ENCODE measurements at places on chromosomes 12 and 14.

DNA sequence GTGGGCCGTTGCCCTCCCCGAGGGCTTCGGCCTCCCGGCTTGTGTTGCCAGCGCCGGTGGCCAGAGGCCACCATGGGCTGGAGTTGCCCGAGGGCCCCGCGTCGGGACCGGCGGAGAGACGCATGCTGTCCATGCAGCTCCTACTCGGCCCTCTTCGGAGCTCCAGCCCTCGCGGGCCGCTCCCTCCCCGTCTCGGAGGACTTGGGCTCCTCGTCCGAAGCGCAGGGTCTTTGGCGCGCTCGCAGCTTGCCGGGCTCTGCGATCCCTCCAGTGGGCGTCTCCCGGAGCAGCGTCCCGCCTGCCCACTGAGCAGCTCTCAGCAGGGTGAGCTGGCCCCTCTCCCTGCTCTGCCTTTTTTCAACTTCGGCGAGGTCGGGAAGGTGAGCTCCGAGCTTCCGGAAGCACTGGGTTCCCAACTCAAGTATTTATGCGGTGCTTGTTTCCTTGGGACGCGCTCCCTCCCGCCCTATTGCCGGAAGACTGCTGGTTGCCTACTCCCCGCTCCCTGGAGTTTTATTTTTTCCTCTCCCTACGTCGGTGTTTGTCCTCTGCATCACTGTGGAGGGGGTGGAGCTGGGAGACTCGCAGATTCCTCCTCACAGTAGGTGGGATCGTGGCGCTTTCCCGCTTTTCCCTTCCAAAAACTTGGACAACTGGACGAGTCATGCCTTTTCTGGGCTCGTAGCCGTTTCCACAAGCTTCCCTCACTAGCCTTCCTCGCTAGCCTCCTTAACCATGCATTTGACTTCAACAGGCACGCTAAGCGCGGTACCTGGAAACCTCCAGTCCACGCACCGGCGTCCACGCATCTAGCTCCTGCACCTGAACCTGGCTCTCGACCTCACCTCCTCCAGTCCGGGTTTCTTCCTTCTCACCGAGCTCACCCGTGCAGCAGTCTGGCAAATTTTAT lies at the start of gene AVPR1A:
TSS of gene AVPR1A (minus strand) at position 489 of the 910 bp plus-strand sequence. CDS start at position 124, 365 bp downstream.
- DNase-seq = no peak

- DNase-seq = peak; percentile 82
Measured at GRCh38 chr14:85024931-85025330, 505.0 kb upstream of the FLRT2 start.

GRCh38 chr14:67575684-67576083 lies 24.4 kb downstream of the PIGH start:
- no peak for DNase-seq

- DNase-seq = no peak
Measured at GRCh38 chr14:58631732-58632131, 6.0 kb upstream of the DACT1 start.

DNA sequence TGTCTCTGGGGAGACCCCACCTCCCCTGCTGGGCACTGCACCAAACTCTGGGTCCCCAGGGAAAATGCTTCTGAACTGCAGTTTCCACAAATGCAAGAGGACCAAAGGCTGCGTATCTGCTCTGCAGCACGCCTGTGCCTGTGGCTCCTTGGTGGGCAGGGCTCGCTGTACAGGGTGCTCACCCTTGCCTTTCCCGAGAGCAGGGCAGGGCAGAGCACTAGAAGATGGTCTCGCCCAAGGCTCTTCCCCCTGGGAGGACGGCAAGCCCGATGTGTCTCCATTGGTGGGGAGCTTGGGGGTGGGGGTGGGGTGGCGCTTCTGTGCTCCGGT lies 175.3 kb upstream of the RTL1 start:
- no peak for DNase-seq

DNA sequence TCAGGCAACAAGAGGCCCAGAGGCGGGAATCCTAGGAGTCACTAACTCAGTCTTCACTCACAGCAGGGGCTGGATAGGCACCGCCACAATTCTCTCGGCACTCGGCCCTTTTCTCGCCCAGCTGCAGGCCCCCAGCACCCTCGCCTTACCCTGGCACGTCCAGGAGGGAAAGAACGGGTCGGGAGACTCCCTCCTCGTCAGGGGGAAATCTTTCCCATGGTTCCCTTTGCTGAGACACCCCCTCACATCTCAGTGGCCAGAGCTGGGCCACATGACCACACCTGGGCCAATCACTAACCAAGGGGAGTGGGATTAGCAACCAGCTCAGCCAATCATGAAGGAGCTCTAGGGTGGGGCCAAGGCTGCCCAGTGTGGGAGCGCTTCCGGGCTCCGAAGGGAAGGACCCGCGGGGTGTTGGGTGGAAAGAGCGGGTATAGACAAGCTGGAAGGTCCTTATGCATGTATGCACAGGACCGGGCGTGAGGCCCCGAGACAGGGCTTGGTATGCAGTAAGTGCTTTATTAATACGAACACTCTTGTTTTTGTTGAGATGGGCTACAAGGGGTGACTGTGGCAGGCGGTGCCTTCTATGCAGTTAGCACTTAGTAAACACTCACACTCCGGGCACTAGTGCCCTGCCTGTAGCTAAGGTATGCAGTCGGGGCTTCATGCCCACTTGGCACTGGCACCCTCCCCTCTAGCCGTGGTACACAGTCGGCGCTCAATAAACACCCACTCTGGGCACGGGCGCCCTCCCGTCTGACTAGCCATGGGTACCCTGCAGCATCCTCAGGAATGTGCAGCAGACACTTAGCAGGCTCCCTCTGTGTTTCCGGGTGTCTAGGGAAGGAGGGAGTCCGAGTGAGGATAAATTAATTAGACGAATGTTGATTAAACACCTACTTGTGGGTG lies 40.3 kb downstream of the ADGRD1 start:
- no peak for DNase-seq

- no peak for DNase-seq
Measured at GRCh38 chr12:83958997-83959396, 953.6 kb downstream of the SLC6A15 start.

GRCh38 chr14:89672636-89673511 lies 255.8 kb upstream of the FOXN3 start:
- DNase-seq = peak; percentile 8

DNA sequence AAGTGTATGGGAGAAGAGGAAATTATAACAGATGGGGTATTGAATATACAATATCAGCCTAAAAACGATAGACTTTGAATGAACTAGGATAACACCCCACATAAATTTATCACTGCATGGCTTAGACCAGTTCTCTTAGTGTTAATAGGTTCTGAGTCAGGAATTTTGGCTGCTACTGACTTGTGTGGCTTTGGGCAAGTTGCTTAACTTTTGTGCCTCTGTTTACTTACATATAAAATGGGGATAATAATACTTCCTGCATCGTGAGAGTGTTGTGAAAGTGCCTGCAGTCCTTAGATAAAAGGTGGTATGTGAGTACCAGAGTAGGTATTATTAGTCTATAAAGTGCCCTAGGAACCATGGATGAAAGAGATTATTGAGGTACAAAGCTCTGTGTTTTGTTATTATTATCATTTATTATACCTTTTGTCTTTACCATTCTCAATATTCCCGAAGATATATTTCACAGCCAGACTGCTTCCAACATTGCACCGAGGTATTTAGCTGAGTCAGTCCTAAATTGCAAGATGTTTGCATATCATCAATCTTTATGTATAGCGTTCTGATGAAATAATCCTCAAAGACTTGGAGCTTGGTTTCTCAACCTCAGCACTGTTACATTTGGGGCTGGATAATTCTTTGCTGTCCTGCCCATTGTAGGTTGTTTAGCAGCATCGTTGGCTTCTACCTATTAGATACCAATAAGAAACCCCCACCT lies 2.3 kb upstream of the PAWR start:
- no peak for DNase-seq

DNA sequence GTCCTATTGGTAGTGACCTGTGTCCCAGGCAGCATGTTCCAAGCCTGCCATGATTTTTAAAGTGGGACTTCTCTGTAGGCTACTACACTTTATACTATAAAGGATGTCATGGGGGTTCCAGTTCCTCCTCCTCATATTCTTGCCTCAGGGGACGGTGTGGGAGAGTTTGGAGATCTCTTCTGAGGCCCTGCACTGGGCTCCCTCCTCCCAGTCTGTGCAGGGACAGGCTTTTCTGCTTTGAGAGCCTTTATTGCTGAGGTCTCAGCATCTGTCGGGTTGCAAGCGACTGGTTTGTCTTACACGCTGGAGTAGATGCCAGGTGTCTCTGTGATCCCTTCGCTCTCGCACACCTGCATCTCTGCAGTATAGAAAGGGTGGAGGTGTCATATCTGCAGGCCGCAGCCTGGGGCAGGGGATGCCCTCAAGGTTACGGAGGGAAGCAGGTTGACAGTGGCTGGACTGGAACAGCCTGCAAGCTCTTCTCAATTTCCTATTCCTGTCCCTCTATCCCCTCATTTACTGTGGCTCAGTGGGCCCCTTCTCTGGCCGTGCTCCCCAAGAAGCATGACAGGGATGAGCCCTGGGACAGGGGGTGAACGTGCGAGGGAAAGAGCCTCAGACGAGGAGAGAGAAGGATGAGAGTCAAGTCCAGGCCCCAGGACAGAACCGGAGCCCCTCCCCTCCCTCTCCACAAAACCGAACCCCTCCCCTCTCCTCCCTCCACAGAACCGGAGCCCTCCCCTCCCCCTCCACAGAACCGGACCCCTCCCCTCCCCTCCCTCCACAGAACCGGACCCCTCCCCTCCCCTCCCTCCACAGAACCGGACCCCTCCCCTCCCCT lies 51.3 kb downstream of the SLC6A12 start:
- DNase-seq = peak; percentile 96

DNA sequence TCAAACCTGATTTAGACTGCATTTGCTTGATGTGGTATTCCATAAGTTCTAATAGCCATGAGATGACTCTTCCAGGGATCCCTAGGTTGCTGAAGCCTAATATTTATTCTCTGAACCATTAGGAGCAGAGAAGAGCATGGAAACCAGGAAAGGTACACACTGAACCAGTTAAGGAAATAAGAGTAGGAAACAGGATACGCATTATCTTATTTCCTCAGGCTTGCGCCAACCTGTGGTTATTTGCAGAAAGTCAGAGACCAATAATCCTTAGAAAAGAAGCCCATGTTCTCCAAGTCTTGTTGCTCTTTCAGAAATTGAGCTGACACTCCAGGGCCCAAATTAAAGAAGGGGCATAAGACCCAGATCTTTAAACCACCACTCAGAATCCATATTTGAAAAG lies 41.8 kb upstream of the SMUG1 start:
- no peak for DNase-seq

- DNase-seq = peak; percentile 87
Measured at GRCh38 chr14:94936401-94936892, 166.5 kb upstream of the GSC start.

GRCh38 chr14:84622357-84622756 lies 907.6 kb upstream of the FLRT2 start:
- DNase-seq = no peak

DNA sequence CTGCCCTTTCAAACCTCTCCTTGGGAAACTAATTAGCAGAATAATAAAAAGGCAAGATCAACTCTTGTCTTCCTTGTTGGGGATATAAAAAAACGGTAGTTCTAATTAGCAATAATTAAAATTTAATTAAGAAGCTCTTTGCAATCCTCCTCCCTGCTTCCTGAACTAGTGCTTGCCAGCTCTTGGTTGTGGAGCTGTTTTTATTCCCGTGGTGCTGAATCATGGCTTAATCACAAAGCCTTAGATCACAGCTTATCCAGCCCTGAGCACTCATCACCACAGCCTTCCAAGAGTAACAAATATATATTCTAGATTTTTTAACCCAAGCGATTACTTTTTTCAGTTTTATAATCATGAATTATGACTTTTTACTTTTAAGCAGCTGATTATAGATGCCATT lies 63.2 kb upstream of the INSM2 start:
- DNase-seq = no peak

- DNase-seq = no peak
Measured at GRCh38 chr12:42109031-42109430, 35.6 kb downstream of the GXYLT1 start.

GRCh38 chr14:35742032-35742371 lies 67.1 kb downstream of the RALGAPA1 start:
- no peak for DNase-seq

DNA sequence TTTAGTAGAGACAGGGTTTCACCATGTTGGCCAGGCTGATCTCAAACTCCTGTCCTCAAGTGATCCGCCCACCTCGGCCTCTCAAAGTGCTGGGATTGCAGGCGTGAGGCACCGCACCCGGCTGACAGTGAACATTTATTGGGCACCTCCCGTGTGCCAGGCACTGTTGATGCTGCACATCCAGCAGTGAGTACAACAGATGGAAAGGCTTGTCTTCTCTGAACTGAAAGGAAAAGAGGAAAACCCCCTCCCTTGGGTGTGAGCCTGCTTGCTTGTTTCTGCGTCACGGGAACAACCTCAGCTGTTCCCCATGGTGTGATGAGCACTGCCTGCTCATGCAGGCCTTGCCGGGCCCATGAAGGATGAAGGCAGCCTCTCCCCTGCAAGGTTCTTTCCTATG lies 39.5 kb downstream of the DGLUCY start:
- DNase-seq = peak; percentile 54

DNA sequence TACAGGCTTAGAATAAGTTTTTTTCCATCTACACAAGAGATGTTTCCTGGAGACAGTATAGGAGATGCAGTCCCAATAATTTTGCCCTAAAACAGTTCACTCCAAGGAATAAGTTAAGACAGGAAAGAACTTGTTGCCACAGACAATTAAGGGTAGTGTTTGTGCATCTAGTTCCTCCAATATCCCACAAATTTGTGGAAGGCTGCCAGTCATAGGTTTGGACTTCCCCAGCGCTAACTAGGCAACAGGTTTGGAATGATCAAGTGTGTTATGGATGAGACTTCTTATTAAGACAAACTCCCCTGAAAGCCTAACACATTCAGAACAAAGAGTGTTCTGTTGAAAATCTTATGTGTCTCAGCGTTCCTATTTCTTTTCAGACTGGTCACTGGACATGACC lies 611.0 kb downstream of the CCER1 start:
- no peak for DNase-seq

- DNase-seq = no peak
Measured at GRCh38 chr14:102805371-102805891, 28.2 kb downstream of the TRAF3 start.

GRCh38 chr14:90053044-90053443 lies 8.8 kb upstream of the KCNK13 start:
- no peak for DNase-seq

DNA sequence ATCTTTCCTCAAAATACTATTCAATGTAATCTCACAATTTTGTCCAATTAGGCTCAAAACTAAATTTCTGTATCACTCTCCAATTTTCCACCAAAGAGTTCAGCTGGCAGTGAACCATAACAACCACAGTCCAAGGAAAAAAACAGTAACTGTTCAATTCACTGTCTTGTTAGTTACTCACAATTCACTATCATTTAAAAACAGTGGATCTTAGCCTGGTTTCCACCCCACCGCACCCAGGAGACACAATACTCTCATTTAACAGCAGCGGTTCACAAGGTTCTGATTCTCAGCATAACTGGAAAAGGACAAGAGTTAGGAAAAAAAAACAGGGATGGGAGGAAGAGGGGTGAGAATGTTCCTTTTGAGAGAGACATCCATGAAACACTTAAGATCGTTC lies 40.5 kb downstream of the MED13L start:
- DNase-seq = no peak
